Suppressor macrophage treated with lipopolysaccharide for 1 hour (primary cell): ENCODE measurements at places on chromosomes 11 and 22.

- no peak for DNase-seq
These were observed 15.7 kb downstream of the NAP1L4 start for GRCh38 chr11:2976294-2977063.

DNA sequence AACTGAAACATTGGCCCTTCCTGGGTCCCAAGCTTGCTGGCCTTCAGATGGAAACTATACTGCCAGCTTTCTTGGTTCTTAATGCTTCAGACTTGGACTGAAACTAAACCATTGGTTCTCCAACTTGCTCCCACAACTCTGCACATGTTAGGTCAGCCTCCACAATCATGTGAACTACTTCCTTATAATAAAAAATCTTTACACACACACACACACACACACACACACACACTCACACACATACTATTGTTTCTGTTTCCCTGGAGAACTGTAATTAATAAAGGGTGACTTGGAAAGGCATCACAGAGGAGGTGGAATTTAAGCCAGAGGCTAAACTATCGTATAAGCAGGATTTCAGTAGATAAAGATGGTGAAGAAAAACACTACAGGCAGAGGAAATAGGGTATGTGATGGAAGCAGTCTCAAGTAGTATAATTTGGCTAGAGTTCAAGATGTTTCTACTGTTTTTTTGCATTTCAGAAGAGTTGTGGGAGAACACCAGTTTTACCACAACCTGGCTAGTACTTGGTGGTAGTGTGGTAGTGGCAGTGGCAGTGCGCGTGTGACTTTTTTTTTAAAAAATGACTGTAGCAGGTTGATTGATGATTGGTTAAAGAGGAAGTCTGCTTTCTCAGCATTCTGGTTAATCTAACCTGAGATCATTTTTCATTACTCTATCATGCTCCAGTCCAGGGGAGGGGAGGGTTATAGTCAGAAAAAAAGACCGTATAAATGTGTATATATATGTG lies 70.1 kb downstream of the PDE3B start:
- peak; percentile 56 for DNase-seq

DNA sequence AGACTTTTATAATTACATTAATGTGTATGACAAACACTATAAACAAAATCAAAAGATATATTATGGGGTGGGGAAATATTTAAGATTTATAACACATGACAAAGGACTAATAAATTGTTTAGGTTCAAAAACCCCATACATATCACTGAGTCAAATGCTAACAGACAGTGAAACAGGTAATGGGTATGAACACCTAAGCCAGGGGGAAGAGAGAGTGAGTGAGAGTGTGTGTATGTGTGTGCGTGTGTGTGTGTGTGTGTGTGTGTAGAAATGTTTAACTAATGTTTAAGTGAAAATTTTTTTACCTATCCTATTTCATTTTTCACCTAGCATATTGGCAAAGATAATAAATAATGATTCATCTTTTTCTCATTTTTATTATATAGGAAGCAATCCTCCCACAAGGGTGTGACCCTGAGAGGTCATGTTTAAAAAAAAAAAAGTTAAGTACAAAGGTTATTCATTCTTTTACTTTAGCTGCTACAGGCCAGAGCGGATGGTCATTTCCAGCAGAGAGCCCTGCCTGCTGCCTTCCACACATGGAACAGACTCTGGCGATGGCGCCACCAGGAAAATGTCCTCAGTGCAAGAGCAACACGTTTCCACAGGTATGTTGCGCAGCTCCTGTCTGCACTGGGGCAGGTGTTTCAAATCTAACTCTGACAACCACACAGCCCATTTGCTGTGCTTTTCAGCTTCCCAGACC lies 72.9 kb downstream of the PISD start:
- DNase-seq = no peak

GRCh38 chr11:76287227-76287626 lies 80.9 kb upstream of the WNT11 start:
- no peak for DNase-seq

DNA sequence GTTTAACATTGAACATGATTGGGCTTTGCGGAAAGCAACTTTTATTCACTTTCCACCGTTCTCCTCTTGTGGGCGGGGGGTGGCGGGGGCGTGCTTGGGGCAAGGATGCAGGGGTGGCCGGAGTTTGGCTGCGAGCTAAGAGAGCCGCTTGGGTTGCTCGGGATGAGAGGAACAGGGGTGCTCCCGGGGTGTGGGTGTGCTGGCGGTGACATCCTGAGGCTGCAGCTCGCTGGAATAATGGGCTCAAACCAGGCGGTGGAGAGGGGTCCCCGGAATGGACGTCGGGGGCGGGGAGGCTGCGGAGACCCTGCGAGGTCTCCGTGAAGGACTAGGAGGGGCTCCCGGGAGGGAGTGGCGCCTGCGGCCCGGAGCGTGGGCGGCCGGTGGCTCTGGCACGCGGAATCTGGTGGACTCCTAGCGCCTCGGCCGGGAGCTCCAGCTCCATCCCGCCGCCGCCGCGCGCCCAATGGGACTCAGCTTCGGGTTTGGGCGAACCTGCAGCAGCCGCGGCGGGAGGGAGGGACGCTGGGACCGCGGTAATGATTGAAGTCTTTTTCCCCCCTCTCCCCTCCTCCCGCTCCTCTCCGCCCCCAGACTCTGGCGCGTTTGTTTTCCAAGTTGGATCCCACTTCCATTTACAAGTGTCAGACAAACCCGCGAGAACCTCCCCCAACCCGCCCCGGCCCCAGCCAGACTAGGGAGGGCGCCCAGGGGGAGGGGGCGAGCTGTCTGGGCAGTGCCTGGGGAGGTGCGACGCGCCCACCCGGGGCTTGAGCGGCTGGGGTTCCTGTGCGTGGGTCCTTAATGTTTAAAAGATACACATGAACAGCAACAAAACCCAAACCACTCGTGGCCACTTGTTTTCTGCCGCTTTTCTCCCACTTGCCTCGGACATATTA lies 2.0 kb downstream of the FAT3 start:
- no peak for DNase-seq

DNA sequence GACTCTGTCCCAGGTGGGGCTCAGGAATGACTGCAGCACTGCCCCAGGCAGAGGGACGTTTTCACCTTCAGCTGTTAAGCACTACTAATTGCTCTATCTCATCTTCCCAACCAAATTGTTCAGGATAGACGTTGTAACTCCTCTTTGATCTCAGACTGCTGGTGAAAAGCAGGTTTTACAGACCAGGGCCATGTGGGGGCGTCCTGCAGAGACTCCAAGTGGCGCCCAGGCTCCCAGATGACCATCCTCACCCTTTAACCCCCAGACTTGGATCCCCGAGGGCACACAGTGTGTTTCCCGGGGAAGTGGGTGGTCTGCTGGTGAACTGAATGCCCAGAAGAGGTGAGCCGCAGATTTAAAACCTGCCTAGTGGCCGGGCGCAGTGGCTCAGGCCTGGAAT lies 23.9 kb downstream of the FADD start:
- peak; percentile 23 for DNase-seq

- DNase-seq = peak; percentile 42
These were observed 1679.3 kb downstream of the LRRC4C start for GRCh38 chr11:39780131-39780530.

- DNase-seq = peak; percentile 64
These were observed 1.4 kb downstream of the AIFM3 start for GRCh38 chr22:20968281-20968977.

DNA sequence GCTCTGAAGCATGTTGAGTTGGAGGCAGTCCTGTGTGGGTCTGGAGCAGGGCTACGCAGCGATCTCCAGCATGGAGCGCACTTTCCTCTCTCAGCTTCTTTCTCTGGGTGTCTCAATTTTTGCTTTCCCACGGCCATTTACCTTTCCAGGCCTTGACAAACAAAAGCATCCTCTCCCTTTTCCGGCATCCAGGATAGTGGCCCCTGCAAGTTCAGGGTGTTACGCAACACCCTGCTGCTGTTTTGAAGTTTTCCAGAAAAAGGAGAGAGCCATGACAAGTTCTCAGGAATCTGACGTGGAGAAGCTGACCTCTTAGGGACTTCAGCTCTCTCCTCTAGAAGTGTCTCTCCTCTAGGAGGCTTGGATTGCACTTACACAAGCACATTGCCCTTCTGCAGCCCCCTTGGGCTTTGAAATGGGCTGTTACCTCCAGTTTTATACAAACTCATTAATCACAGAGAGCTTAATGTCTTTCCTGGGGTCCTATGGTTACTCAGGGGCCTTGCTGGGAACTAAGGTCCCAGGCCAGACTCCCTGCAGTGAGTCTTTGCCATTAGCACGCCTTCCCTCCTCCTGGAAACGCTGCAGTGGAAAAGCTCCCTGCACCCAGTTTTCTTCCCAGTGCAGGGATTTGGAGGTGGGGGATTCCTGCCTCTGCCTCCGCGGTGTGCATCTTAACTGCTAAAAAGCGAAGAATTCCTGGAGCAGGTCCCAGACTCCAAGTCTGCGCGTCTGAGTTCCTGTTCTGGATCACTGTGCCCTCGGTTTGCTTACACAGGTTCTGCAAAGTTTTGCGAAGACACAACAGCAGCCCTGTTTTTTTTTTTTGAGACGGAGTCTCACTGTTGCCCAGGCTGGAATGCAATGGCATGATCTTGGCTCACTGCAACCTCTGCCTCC lies 80.4 kb downstream of the BARX2 start:
- DNase-seq = no peak

GRCh38 chr11:117702946-117703598 lies 93.9 kb downstream of the DSCAML1 start:
- DNase-seq = no peak

DNA sequence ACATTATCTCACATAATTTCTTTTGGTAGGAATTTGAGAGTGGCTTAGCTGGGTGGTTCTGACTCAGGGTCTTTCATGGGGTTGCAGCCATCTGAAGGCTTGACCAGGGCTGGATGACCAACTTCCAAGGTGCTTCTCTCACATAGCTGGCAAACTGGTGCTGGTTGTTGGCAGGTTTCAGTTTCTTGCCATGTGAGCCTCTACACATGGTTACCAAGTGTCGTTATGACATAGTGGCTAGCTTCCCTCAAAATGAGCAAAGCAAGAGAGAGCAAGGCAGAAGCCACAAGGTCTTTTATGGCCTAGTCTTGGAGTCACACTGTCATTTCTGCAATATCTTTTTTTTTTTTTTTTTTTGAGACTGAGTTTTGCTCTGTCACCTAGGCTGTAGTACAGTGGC lies 4.2 kb upstream of the TFIP11 start:
- no peak for DNase-seq

DNA sequence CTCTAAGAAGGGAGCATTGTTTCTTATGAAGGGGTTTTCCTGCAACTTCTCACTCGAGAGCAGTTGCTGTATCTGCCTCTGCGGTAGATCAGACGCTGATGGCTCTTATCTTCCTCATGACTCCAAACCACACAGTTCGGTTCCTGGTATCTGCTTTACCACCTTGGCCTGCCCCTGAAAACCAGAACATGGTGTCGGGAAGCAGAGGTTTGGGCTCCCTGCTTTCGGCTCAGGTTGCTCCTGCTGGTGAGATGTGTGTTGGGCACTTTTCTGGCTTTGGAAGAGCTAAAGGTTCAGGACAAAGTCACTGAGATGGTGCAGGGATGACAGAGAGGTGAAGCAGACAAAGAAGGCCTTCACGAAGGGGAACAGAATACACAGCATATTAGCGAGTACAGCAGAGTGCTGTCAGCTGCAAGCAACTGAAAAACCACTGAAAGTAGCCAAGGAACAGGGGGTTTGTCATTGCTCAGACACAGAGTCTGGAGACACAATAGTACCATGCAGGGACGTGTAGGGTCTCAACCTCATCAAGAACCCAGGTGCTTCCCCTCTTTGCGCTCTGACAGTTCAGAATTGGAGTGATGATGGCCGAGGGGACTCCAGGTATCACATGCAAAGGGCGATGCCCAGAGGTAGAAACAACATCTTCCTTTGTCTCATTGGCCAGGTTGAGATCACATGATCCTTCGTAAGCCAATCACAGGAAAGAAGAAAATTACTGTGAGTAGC lies 11.9 kb upstream of the CSF2RB start:
- no peak for DNase-seq

- no peak for DNase-seq
These were observed 4.9 kb upstream of the SLCO2B1 start for GRCh38 chr11:75145972-75146519.

GRCh38 chr11:64148226-64148916 lies 17.5 kb downstream of the MACROD1 start:
- peak; percentile 86 for DNase-seq

DNA sequence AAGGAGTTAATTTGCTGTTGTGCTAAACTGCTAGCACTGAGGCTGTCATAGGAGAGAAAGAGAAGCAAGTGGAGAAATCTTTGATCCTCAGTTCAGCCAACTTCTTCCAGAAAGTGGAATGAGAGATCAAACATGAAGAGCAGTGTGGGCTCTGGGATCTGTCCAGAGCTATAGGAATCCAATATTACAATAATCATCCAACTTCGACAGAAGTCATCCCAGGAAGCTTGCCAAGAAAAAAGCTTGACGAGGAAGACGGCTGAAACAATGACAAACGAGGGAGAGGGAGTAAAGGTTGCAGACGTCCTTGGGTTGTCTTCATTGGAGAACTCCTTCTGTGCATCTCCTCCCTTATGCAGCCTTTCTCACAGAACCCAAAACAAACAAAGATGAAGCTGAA lies 496.2 kb downstream of the INSC start:
- no peak for DNase-seq

GRCh38 chr11:10602366-10602765 lies 33.9 kb upstream of the LYVE1 start:
- no peak for DNase-seq

GRCh38 chr11:2933375-2934020 lies 4.3 kb upstream of the PHLDA2 start:
- DNase-seq = peak; percentile 98

- peak; percentile 77 for DNase-seq
These were observed 36.9 kb upstream of the LINC01488 start for GRCh38 chr11:69444381-69445130.

GRCh38 chr11:75558939-75559843 lies 2.9 kb upstream of the SERPINH1 start:
- DNase-seq = no peak

DNA sequence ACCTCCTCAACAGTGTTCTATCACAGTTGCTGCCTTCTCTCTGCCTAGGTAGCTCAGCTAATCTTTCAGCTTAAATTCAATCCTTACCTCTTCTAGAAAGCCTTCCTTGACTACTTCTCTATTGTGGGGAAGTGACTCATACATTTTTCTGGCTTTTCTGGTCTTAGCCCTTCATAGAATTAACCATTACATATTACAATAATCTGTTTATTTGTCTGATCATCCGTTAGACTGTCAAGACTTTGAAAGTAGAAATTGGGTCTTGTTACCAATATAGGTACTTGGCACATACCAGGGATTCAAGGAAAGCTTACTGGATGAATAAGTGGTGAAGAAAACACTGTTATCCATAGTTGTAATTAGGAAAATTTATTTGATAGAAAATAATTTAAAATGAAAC lies 89.6 kb downstream of the FANCF start:
- DNase-seq = no peak

DNA sequence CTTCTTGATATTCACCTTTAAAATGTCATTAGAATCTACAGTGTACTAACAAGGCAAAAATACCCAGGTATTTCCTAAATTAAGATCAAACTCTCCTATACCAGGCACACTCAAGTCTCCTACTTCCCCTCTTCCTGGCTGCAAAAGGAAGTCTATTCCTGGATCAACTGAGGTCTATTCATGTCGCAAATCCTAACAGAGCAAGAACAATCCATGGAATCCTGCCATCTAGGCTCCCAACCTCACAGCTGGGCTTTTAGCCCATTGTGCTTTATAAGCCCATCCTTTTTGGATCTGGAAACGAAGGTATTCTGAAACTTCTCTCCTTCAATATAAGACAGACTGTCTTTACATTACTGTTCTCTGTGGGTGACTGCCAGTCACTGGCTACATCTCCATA lies 161.8 kb downstream of the SOX6 start:
- DNase-seq = no peak

- no peak for DNase-seq
These were observed 539.5 kb upstream of the LUZP2 start for GRCh38 chr11:23957314-23957713.
